Caco-2 (cell line): ENCODE measurements at places on chromosomes 1 and 21. TPM values are rescaled to one million over a fixed set of nuclear protein-coding genes. Genes with fewer than 3 reads are reported as not detected.

- DNase-seq, result no peak
Observed at GRCh38 chr1:211638246-211638645, 37.2 kb downstream of the NEK2 start.

Gene NR0B2
- total RNA-seq, result 0.34 TPM in 1 of 2 replicates, not detected in the other

Gene CDA
- total RNA-seq, result 0.95 TPM in 1 of 2 replicates, not detected in the other

- DNase-seq, result no peak
Observed at GRCh38 chr1:91731815-91732214, 154.1 kb downstream of the TGFBR3 start.

- DNase-seq, result no peak
Observed at GRCh38 chr1:158942490-158942889, 11.1 kb downstream of the PYHIN1 start.

Gene C1QB
- not detected in 2 replicates for total RNA-seq

Gene PADI1
- not detected in 2 replicates for total RNA-seq

DNA sequence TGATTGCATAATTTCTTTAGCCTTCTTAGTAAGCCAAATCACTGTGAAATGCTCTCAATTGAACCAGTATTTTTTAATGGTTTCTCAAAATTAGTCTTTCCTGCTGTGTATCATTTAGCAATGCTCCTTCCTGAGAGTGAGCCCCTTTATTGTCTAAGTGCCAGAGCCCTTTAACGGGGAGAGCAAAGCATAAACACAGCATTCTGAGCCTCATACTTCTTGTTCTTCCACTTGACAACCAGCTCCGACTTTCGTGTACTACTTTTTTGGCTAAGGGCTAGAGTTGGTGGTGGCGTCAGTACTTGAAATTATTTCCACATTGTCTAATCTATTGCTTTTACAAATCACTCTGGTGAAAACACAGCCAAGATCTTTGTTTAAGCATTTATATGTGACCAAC, 299.0 kb downstream of the TPR start:
- no peak for DNase-seq

Gene HSPA6
- total RNA-seq, result 0.32 and 0.60 TPM in 2 replicates

- no peak for DNase-seq
Observed at GRCh38 chr1:220775240-220775853, 11.4 kb upstream of the MTARC1 start.

Gene RNU1-4
- 1,622 and 1,638 TPM in 2 replicates for total RNA-seq

DNA sequence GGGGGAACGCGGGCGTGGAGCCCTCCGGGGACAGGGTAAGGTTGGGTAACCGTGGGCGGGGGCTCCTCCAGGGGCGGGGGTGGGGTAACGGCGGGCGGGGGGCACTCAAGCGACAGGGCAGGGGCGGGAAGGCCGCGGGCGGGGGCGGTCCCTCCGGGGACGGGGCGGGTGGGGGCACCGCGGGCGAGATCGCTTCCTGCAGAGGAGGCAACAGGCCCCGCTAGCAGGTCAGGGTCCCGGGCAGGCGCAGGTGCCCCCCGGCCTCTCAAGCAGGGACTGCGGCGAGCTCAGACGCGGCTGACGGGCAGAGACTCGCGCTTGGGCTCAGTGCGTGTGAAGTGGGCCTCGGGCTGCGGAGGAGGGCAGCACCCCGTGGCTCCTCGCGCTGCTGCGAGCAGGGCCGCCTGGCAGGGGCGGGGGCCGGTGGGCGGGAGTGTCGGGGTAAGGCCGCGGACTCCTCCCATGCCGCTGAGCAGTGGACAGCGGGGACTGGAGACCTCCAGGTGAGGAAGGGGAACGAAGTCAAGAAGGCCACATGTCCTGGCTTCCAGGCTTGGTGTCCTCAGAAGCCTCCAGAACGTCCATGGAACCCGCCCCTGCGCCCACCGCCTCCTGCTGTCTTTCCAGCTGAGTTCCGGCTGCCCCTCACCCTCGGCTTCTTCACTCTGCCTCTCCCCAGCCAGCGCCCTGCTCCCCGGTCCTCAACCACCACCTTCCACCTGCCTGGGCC, 627 bp upstream of the GNB1 start:
- peak; percentile 78 for DNase-seq

Gene ATAD3A
- total RNA-seq, result 58.6 and 67.3 TPM in 2 replicates

GRCh38 chr1:231272880-231273279, 31.9 kb downstream of the GNPAT start:
- DNase-seq, result no peak

- no peak for DNase-seq
Observed at GRCh38 chr1:53585129-53585528, 125.9 kb downstream of the DMRTB1 start.

DNA sequence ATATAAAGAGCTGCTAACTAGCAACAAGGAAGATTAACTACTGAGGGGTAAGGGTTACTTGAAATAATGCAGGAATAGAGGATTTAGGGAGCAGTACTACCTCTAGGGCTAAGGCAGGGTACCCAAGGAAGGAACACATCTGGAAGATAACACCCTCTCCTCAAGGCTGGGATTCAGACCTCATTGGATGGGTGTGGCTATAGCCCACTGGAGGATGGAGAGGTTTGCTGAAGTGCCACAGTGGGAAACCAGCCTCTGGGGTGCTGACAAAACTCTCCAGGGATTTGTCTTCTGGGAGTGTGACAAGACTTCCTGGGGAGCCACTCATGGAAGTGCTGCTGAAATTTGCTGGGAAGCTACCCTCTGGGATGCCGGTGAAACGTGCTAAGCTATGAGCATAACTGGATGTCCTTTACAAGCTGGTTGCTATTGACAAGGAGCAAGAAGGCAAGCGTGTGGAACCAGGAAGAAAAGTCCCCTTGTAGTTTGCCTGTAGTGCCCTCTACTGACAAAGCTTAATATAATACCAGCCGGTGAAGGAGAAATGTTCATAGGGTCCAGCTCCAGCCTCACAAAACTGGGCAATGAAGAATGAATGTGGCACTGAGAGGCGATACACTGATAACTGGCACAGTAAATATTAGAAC, 122.8 kb upstream of the USP24 start:
- no peak for DNase-seq

Gene RHCE
- 0.30 TPM in 1 of 2 replicates, not detected in the other for total RNA-seq

Gene AMY1B
- not detected in 2 replicates for total RNA-seq

GRCh38 chr1:108585313-108585712, 25.4 kb downstream of the EEIG2 start:
- no peak for DNase-seq

Gene LDLRAD1
- not detected in 2 replicates for total RNA-seq

Gene INAVA
- total RNA-seq, result 112 and 123 TPM in 2 replicates

DNA sequence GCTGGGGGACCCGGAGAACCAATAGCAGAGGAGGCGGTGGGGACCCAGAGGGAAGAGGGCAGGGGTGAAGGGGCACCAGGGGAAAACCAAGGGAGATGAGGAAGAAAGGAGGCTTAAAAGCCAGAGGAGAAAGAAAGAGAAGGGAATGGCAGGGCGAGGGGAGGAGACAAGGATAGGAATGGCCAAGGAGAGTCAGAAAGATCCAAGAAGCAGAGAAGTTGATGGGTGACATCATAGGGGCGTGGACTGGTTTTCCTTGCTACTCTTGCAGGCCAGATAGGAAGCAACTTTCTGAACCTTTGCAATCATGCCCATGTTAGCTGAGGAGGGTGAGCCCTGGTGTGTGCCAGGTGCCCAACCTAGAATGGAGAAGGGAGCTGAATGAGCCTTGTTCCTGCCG, 5.4 kb downstream of the NPR1 start:
- DNase-seq, result no peak

DNA sequence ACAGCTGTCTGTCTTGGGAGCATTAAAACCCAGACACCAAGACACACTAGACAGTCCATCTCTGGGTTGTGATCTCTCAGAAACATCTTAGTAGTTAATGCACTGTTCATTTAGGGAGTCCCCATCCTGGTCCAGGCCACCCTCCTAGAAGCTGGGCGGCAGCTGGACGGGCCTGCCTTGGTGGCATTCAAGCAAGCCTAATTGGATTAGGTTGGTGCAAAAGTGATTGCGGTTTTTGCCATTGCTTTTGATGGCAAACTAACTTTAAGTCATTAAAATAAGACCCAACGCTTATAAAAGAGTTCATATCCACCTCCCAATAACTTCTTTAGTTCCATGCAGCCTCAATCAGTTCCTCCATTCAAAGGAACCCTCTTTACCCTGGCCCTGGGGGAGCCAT, 21.7 kb downstream of the ATP5PO start:
- no peak for DNase-seq

Gene DIO1
- total RNA-seq, result 6.8 and 7.1 TPM in 2 replicates

- no peak for DNase-seq
Observed at GRCh38 chr1:44305962-44306422, 49.1 kb downstream of the ERI3 start.

Gene SLC6A9
- total RNA-seq, result 35.9 and 45.0 TPM in 2 replicates

- DNase-seq, result no peak
Observed at GRCh38 chr1:246157516-246157915, 349.6 kb downstream of the SMYD3 start.

GRCh38 chr1:212958175-212958574, 7.8 kb downstream of the VASH2 start:
- no peak for DNase-seq

- no peak for DNase-seq
Observed at GRCh38 chr1:3978990-3979325, 78.9 kb upstream of the C1orf174 start.

- no peak for DNase-seq
Observed at GRCh38 chr1:207414606-207415108, 39.5 kb upstream of the CR2 start.

Gene IL19
- not detected in 2 replicates for total RNA-seq

Gene LRRC71
- total RNA-seq, result not detected in 2 replicates

GRCh38 chr1:212864201-212864600, 6.1 kb downstream of the FLVCR1 start:
- DNase-seq, result no peak

Gene AMY2A
- total RNA-seq, result not detected in 2 replicates

Gene RAD54L
- 29.1 and 30.6 TPM in 2 replicates for total RNA-seq

DNA sequence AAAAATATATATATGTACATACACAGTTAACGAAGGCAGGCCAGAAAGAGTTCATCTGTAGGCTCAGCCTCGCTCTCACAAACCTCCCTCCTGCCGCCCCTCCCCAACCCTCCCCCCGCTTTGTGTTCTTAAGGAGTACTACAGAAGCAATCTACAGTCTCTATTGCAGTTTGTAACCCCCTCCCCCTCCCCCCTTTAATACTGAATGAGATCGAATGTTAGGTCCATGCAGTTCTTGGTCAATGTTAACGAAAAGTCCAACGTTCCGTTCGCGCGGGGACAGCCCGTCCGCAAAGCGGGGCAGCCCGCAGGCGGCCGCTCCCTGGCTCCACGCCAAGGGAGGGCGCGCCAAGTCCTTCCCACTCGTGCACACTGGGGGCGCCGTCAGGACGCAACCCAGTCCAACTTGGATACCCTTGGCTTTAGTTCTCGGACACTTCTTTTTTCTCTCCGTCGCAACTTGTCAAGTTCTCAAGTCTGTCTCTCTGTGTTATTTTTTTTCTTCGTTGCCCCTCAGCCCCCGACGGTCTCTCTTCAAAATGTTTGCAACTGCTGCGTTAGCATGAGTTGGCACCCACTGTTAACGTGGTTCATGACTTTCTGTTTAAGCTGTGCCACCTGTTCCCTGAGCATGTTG, 2.2 kb downstream of the JUN start:
- peak; percentile 49 for DNase-seq

DNA sequence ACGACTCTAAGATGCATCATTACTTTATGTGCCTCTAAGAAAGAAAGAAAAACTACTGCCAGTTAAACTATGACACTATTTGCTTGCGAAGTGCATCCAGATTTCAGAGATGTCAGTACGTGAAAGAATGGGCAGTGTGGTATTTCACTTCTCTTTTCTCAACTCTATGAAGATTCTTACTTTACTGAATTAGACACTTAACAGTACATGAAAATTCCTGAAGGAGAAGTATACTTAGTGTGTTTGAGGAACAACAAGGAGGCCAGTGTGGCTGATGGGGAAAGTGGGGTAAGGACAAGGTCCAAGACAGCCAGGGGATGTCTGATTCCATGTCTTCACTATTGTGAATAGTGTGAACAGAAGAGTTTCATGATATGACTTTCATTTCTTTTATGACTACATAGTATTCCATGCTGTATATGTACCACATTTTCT, 53.9 kb upstream of the HSD17B7 start:
- DNase-seq, result no peak

Gene CFAP141
- total RNA-seq, result not detected in 2 replicates

DNA sequence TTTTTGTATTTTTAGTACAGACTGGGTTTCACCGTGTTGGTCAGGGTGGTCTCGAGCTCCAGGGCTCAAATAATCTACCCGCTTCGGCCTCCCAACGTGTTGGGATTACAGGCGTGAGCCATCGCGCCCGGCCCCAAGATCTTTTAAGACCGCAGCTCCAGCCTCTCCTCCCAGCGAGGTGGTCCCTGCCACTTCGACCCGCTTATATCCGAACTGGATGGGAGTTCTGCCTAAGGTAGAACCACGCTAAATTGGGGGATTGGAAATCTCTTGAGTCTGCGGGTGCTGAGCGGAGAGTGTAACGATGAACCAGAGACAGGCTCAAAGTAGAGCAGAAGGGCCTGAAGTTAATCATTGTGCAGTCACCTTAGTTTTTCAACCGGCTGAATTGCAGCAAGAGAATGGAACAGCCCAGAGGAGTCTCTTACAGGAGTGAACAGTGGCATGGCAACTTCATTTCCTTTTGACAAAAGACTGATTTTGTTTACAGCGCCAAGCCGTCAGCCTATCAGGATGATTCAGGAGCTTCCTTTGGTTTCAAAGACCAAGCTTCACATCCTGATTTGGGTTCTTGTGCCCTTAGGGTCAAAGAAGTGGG, 726 bp upstream of the CYB5R1 start:
- peak; percentile 15 for DNase-seq

DNA sequence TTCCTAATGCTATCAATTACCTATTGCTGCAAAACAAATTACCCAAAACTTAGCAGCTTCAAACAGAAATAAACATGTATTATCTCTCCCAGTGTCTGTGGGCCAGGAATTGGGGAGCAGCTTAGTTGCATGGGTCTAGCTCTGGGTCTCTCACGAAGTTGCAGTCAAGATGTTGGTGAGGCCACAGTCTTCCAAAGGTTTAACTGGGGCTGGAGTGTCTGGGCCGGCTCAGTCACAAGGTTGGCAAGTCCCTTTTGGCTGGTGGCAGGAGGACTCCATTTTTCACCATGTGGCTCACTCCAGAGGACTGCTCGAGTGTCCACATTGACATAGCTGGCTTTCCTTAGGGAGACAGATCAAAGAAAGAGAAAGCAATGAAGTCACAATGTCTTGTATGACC, 5.0 kb upstream of the LRP8 start:
- no peak for DNase-seq

- DNase-seq, result peak; percentile 77
Observed at GRCh38 chr1:235648954-235649367, 623 bp downstream of the GNG4 start.

DNA sequence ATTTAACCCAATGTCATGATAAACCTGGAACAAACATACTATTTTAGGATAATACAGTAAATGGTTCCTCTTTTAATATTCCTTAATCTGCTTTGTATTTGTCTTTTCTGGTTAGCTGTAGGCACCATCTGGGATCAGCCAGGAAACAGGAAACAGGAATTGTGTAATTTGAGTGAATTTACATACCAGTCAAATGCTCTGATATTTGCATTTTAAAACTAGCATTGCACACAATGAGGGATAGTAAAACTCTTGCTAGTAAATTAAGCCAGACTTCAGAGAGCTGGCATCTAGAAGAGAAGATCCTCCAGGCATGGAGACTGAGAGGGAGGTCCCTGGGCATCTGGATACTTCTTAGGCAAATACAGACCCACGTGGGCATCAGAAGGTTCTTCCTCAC, 103.5 kb downstream of the HMCN1 start:
- no peak for DNase-seq

Gene FAM72C
- total RNA-seq, result 0.46 TPM in 1 of 2 replicates, not detected in the other
